ENCODE measurements at places on chromosomes 2 and 18. TPM values are rescaled to one million over a fixed set of nuclear protein-coding genes. Genes with fewer than 3 reads are reported as not detected.

- H3K4me1 ChIP-seq: no peaks in the 10 kb centered on the region
- H3K36me3 ChIP-seq: no peaks in the 10 kb centered on the region
- no peak overlapping the region for H3K27ac ChIP-seq
- DNase-seq: no peak
- H3K4me3 ChIP-seq: no peak overlapping the region
- H3K27me3 ChIP-seq: no peaks in the 10 kb centered on the region
These were observed 25.9 kb downstream of the IL37 start for GRCh38 chr2:112936927-112937232.

DNA sequence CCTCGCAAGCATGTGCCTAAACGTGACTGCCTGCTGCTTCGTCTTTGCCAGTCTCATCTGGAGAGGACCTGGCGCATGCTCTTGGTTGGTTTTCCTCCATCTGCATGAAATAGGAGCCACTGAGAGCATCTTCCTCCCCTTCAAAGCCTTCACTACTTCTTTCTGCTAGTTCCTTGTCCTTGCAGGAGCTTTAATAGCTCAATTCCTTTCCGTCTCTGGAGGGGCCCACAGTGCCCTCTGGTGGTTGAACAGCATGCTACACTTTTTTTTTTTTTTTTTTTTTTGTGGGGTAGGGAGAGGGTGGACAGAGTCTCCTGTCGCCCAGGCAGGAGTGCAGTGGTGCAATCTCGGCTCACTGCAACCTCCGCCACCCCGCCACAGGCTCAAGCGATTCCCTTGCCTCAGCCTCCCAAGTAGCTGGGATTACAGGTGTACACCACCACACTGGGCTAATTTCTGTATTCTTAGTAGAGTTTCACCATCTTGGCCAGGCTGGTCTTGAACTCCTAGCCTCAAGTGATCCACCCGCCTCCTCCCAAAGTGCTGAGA, 59.6 kb downstream of the SP110 start:
- no peaks in the 10 kb centered on the region for H3K4me1 ChIP-seq
- no peaks in the 10 kb centered on the region for H3K27me3 ChIP-seq
- no peak overlapping the region for H3K27ac ChIP-seq
- peak; percentile 68 for DNase-seq
- no peaks in the 10 kb centered on the region for H3K36me3 ChIP-seq
- H3K4me3 ChIP-seq: no peak overlapping the region

DNA sequence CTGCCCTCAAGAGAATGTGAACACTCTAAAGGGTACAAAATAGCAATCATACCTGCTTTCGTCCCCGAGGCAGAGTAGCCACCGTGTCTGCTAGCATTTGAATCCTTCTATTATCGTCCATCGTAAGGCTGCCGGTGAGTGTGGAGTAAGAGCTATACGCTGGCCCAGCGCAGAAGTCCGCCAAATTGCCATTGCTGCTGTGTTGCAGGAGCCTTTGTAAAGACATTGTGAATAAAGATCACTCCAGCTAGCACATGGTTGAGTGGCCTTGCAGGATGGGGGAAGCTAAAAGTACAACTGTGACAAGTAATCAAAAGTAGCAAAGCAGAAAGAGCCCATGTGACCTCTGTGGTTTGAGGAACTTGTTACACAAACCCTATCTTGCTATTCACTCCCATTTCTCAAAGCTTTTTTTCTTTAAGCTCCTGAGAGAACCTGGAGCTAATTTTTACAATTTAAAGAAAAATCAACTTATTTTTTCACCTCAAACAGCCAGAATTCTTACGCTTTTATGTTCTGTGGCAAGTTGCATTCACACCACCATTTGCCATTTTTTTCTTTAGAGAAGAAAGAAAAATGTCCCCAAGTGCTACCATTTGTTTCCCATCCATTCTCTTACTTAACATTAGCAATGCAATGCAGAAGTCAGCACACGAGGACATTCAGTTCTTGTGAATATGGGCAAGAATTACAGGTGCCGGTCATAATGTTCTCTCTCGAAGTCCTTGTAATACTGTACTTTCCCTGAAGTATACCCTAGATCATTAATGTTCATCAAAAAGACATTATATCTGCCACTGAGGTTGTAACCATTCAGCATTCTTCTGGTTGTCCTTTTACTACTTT, at the start of gene CYTIP:
Gene CYTIP, minus strand, starts transcription at position 295 of the 846 bp plus-strand sequence. Its CDS starts 69 bp downstream, at position 226.
- no peaks in the 10 kb centered on the region for H3K27me3 ChIP-seq
- no peaks in the 10 kb centered on the region for H3K36me3 ChIP-seq
- no peak for DNase-seq
- no peak within 1 kb of the TSS for H3K4me3 ChIP-seq

DNA sequence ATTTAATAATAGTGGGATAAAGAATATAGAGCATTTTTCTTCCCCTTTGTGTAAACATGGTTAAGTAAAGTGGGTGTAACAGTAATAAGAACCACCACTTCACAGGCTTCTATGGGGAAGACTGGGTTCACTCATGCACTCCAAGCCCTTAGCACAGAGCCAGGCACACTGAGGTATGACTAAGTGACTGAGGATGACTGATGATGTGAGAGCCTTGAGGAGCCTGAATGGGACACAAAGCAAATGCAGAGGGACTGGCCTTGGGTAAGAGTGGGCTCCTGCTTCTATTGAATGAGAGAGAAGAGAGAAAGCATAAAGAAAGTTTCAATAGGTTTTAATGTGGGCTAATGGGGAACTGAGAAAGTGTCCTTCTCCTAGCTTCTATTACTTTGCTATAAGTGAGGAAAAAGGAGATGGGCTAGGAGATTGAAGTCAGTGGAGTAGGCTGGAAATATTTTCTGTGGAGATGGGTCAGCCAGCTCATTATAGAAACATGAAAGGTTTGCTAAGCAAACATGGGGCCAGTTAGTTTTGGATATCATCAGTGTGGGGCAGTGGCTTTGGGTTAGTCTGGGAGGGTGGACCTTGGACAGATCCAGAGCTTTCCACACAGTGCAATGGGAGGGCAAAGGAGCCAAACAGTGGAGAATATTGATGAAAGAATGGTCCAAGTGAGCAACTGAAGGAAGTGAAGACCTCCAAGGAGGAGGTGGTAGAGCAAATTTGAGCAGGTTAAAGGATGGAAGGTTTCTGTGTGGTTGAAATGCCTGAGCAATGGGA, 20.6 kb downstream of the IL1F10 start:
- H3K4me1 ChIP-seq: no peaks in the 10 kb centered on the region
- H3K27me3 ChIP-seq: peaks cover 22% of the 10 kb centered on the region
- H3K36me3 ChIP-seq: no peaks in the 10 kb centered on the region
- DNase-seq: no peak
- no peak overlapping the region for H3K4me3 ChIP-seq
- H3K27ac ChIP-seq: no peak overlapping the region

GRCh38 chr2:62238236-62238635, 42.3 kb downstream of the B3GNT2 start:
- H3K36me3 ChIP-seq: no peaks in the 10 kb centered on the region
- no peak overlapping the region for H3K27ac ChIP-seq
- no peak for DNase-seq
- H3K4me1 ChIP-seq: no peaks in the 10 kb centered on the region
- H3K4me3 ChIP-seq: no peak overlapping the region
- H3K27me3 ChIP-seq: no peaks in the 10 kb centered on the region

GRCh38 chr2:35447215-35447614, 908.4 kb upstream of the CRIM1 start:
- no peaks in the 10 kb centered on the region for H3K36me3 ChIP-seq
- no peaks in the 10 kb centered on the region for H3K4me1 ChIP-seq
- H3K4me3 ChIP-seq: no peak overlapping the region
- DNase-seq: no peak

DNA sequence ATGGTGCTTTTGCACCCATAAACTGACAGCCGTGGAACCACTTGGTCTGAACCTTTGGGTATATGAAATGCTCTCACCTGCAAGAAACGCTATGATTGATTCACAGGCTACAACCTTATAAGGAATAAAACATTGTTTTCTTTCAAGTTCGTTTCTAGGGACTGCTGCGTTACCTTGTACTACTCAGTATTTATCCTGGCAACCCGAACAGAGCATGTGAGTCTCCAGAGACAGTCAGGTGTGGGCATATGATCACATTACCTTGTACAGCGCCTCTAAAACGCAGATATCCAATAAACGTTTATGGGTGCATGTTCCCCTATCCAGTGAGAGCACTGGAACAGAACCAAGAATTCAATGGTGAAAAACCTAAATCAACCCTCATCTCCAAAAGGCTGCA, 1.7 kb downstream of the CCBE1 start:
- DNase-seq: no peak
- no peak overlapping the region for H3K27ac ChIP-seq
- no peak overlapping the region for H3K4me3 ChIP-seq
- peaks cover 6% of the 10 kb centered on the region for H3K4me1 ChIP-seq
- peaks cover 72% of the 10 kb centered on the region for H3K27me3 ChIP-seq

GRCh38 chr2:201879996-201880395, 73.7 kb downstream of the CDK15 start:
- no peak overlapping the region for H3K27ac ChIP-seq
- DNase-seq: peak; percentile 35
- H3K27me3 ChIP-seq: peaks cover 1% of the 10 kb centered on the region
- peaks cover 51% of the 10 kb centered on the region for H3K4me1 ChIP-seq

- DNase-seq: no peak
- H3K27ac ChIP-seq: no peak overlapping the region
- H3K4me1 ChIP-seq: no peaks in the 10 kb centered on the region
These were observed 26.0 kb upstream of the ANXA4 start for GRCh38 chr2:69715964-69716363.

- no peak overlapping the region for H3K4me3 ChIP-seq
- no peaks in the 10 kb centered on the region for H3K36me3 ChIP-seq
- DNase-seq: no peak
- H3K4me1 ChIP-seq: no peaks in the 10 kb centered on the region
- no peak overlapping the region for H3K27ac ChIP-seq
- H3K27me3 ChIP-seq: no peaks in the 10 kb centered on the region
These were observed 51.8 kb downstream of the TEX44 start for GRCh38 chr2:231644426-231644825.

DNA sequence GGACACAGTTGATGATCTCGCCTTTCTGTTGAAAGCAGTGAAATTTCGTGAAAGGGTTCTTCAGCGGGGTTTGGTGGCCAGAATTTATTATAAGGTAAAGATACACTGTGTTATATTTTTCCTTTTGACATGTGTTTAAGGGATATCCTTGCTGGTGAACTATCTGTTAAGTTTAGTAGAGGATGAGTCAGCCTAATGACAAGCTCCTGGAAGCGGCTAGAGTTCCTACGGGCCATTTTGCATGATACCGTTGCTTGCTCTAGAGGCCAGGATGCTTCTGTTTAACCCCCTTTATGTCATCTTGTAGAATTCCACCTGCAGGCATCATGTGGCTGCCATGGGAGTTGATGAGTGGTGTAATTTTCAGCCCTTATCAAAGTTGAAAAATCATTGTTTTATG, 124.8 kb upstream of the BCL2L11 start:
- no peak for DNase-seq
- H3K27ac ChIP-seq: no peak overlapping the region
- no peaks in the 10 kb centered on the region for H3K4me1 ChIP-seq

GRCh38 chr2:199883474-199884212, 27.4 kb upstream of the C2orf69 start:
- H3K4me1 ChIP-seq: no peaks in the 10 kb centered on the region
- H3K36me3 ChIP-seq: no peaks in the 10 kb centered on the region
- H3K27ac ChIP-seq: no peak overlapping the region
- no peak overlapping the region for H3K4me3 ChIP-seq
- H3K27me3 ChIP-seq: no peaks in the 10 kb centered on the region
- no peak for DNase-seq

- DNase-seq: no peak
- H3K4me3 ChIP-seq: no peak overlapping the region
- no peak overlapping the region for H3K27ac ChIP-seq
- no peaks in the 10 kb centered on the region for H3K27me3 ChIP-seq
These were observed 15.3 kb downstream of the BUB1 start for GRCh38 chr2:110662560-110662959.

DNA sequence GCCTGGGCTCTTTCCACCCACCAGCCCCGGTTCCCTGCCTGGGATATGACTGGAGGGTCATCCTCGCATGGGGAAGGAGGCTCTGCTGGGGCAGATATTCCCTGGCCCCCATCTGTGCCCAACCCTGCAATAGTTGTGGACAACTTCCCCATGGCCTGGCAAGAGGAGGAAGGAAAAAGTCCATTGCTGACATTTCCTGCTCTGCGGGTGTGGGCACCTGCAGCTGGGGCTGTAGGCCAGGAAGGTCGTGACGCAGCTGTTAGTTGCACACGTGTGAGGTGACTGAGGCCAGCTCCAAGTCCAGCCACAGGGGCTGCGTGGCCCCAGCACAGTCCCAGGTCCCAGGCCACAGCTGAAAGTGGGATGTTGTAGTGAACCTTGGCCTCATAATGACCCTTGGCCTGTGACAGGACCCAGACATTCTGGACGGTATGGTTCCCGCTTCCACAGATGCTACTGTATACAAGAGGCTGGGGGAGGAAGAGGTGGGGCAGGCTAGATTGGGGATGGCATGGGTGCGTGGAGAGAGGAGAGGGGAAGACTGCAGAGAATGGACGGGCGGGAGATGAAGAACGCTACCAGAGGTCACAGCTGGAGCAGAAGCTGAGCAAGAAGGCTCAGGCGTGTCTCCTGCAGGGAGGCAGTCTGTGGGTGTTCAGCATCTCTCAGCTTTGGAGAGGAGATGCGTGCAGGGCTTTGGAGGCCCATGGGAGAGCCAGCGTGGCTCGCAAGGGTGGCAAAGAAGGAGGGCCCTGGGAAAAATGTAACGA, 22.1 kb downstream of the OTOF start:
- H3K4me3 ChIP-seq: no peak overlapping the region
- H3K36me3 ChIP-seq: no peaks in the 10 kb centered on the region
- no peaks in the 10 kb centered on the region for H3K4me1 ChIP-seq
- H3K27ac ChIP-seq: no peak overlapping the region

- no peak for DNase-seq
- H3K36me3 ChIP-seq: no peaks in the 10 kb centered on the region
- H3K4me3 ChIP-seq: peak overlapping the region; percentile 50
These were observed 177.3 kb downstream of the AGAP1 start for GRCh38 chr2:235670974-235671787.

GRCh38 chr2:53785366-53785765, 1.4 kb downstream of the ASB3 start:
- peaks cover 10% of the 10 kb centered on the region for H3K4me1 ChIP-seq
- H3K4me3 ChIP-seq: peak overlapping the region; percentile 73
- H3K27ac ChIP-seq: no peak overlapping the region
- no peaks in the 10 kb centered on the region for H3K36me3 ChIP-seq

DNA sequence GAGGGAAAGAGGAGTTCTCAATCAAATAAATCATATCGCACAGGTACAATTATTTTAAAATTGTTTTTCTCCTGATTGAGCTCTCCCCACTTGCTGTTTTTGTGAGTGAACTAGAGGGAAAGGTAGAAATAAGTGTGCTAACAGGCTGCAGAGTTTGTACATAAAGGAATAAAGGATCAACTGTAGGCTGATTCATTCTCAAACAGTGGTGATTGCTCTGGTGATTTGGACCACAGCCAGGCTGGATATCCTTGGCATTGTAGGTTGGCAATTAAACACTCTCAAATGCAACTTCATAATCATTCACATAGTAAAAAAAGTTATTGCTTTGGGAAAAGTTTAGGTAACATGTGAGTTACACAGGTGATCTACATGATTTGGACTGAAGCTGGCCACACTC, 29.8 kb downstream of the LRP1B start:
- peaks cover 6% of the 10 kb centered on the region for H3K27me3 ChIP-seq
- H3K36me3 ChIP-seq: no peaks in the 10 kb centered on the region
- no peak overlapping the region for H3K27ac ChIP-seq
- peak; percentile 28 for DNase-seq

- H3K4me1 ChIP-seq: peaks cover 35% of the 10 kb centered on the region
- H3K27ac ChIP-seq: peak overlapping the region; percentile 31
- H3K4me3 ChIP-seq: no peak overlapping the region
These were observed 55.4 kb downstream of the EML4 start for GRCh38 chr2:42224422-42225067.

The GGCX gene
- total RNA-seq: 61.8 TPM

The MRO gene
- 0.32 TPM for total RNA-seq

The IL36B gene
- total RNA-seq: not detected

The CFAP65 gene
- total RNA-seq: 0.83 TPM

The ABCB6 gene
- total RNA-seq: 101 TPM

The LYPD6B gene
- not detected for total RNA-seq

The NEB gene
- total RNA-seq: 2.5 TPM

The TMEM182 gene
- total RNA-seq: 2.9 TPM
